NCI-H1092 treated with DMSO at 0.1 percent for 48 hours (cell line): ENCODE measurements at places on chromosomes 7 and 10.
A peak's percentile ranks its signal among the peaks of the same experiment; 100 is the strongest.

DNA sequence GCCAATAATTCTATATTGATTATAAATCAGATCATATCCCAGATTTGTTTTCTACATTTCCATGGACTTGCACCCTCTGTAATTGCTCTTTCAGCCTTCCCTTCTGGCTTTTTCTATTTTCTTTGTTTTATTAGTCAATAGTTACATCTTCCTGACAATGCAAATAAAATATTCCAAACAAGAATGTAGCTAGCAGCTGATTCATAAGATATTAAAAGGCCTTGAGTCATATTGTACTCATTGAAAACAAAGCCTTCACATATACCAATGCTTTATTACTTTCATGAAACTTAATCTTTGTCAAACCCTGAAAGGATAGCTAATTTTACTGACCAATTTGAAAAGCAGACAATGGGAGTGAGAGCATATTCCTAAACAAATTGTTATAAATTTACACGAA, 10.7 kb upstream of the SFMBT2 start:
- no peak for DNase-seq

- DNase-seq: no peak
Measured at GRCh38 chr7:78039790-78040776, 241.5 kb downstream of the PHTF2 start.

DNA sequence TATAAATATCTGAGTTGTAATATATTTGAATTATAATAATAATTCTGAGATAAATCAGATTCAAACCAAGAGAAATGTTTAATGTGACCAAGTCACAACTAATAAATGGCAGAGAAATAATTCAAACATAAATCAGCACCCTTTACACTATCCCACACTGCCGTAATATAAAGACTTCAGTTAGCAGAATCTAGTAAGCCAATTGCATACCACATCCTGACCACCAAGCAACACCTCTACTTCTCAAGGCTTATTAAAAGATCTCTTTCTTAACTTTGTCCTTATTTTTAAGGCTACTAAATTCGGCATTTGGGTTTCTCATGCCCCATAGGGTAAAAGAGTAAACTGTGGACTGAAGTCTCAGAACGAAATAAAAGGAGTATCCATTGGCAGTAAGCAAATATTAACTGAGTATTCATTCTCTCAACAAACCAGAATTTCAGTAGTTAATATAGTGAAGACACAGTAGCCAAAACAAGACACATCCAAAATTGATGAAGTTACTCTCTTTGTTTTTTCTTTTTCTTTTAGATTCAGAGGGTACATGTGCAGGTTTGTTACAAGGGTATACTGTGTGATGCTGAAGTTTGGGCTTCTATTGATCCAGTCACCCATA, 14.8 kb downstream of the ACBD5 start:
- DNase-seq: no peak

DNA sequence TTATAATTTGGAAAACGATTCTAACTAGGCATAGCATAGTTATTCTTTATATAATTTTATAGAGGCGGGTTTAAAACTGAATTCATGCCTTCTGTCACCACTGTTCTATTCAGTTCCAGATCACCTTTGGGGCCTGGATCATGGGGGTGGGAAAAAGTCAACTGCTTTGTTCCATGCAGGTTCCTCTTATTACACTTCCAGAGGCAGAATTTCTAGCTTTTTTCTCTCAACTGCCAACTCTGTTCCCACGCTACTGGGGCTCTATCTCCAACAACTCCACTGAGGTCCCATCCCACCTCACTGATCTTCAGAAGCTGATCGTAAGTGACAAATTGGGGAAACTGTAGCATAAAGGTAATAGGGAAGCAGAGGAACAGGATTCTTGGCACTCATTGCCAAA, 283.6 kb upstream of the IMMP2L start:
- DNase-seq: no peak

DNA sequence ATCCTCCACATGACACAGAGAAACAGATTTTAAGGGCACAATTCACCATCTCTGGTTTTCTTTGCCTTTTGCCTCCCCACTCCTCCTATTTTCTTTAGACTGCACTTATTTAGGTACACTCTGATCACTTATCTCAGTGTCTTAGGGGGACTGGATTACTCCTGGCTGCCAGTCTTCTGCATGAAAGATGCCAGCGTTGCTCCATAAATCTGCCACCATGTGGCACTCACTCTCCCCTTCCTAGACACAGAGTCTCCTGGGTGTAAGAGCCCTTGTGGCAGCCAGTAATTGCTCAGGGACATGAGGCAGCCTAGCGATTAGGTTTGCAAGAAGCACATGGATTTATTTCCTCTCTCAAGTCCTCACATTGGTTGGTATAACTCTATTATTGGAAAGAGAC, 34.5 kb upstream of the RBM20 start:
- peak; percentile 25 for DNase-seq

- peak; percentile 44 for DNase-seq
Measured at GRCh38 chr7:155458111-155458877, at the start of gene EN2. Gene EN2, plus strand, starts transcription at chr7:155458129. Its CDS starts 249 bp downstream, at chr7:155458378.

- DNase-seq: no peak
Measured at GRCh38 chr10:88730864-88731263, 24.8 kb downstream of the LIPK start.

- DNase-seq: no peak
Measured at GRCh38 chr7:13801669-13802068, 187.8 kb downstream of the ETV1 start.

DNA sequence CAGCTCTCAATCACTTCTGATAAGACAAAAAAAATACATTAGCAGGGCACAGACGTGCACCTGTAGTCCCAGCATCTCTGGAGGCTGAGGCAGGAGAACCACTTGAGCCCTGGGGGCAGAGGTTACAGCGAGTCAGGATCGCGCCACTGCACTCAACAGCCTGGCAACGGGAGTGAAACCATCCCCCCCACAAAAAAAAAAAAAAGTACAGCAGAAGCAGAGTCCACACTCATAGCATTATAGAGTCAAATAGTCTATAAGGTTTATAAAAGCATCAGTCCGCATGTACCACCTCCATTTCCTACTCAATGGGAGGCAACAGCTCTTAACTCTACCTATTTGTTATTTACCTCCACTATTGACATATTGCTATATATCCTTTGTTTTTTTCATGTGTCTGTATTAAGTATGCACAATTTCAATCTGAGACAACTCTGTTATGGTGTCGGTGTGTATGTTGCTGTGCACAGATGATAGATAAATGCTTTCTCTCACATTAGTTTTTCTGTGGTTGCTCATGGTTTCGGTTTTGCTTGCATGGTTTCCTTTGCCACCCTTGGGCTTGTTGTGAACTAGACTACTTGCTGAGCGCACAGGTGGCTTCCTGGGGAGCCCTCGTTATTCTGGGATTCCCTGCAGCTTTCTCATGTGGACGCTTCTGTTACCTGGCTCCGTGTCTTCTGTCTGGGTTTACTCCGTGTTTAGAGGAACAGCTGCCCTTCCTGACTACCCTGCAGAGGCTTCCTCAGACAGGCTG, 40.4 kb downstream of the PROSER2 start:
- no peak for DNase-seq

GRCh38 chr10:18352175-18352574, 212.0 kb downstream of the CACNB2 start:
- no peak for DNase-seq

DNA sequence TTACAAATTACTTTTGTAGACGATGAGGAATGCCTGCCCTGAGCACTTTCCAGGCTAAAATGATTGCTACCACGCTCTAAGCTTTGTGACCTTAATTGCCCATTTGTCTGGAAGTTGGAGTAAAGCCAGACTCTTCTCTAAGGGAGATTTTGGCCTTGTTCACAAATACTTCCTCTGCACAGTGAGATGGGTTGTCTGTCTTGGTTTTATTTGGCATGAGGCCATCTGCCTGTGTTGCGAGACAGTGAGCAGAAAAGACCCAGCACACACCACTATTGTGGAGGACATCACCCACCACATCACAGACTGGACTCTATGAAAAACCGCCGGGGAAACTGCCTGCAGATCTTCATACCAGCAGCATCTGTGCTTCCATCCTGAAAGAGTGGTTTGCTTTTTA, 138.4 kb downstream of the BICC1 start:
- DNase-seq: peak; percentile 40

DNA sequence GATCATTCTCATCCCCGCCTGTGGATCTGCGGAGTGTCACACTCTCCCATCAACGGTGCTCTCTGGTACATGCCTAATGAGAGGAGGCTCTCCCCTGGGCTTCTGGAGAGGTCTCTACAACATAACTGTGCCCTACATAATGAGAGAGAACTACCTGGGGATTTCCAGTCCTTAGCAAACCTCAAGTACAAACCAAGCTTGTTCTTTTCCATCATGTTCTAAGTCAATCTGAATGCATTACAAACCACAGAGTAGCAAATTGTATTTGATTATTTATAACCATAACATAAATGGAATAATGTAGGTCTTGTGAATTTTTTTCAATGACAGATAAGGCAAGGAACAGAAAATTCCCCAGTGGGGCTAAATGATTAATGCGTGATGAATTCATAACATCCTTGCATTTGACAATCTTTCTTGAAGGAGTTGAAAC, 412.4 kb upstream of the NRP1 start:
- DNase-seq: no peak

DNA sequence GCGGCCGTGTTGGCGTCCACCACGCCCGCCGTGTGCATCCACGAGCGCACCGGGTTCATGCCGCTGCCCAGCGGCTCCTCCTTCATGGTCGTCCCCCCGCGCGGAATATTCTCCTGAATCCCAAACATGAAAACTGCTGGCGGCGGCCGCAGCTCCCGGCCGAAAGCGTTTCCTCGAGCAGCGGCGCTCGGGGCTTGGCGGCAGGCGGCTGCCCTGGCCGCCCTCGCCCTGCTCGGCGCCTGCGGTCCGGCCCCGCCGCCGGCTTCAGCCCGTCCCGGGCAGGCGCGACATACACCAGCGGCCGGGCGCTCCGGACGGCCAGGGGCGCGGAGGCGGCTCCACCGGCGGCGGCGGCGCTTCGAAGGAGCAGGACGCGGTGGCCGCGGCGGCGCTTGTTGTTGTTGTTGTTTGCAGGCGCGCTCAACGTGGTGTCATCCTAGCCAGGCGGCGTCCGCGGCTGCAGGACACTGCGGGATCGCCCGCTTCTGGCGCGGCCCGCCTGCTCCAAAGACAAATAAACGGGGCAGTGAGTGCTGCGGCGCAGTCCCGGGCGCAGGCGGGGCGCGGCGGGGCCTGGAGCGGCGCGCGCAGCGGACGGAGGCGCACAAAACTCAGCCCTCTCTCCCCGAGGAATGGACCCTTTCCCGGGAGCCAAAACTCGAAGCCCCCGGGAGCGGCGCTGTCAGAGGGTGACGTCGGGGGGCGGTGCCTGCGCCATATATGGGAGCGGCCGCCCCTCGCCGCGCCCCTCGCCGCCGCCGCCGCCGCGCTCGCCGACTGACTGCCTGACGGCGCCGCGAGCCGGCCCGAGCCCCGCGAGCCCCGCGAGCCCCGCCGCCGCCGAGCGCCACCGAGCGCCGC, at the start of gene EBF3:
Gene EBF3 (minus strand): TSS at position 634 of the 861 bp plus-strand sequence. CDS start 506 bp downstream, at position 128.
- peak; percentile 71 for DNase-seq

DNA sequence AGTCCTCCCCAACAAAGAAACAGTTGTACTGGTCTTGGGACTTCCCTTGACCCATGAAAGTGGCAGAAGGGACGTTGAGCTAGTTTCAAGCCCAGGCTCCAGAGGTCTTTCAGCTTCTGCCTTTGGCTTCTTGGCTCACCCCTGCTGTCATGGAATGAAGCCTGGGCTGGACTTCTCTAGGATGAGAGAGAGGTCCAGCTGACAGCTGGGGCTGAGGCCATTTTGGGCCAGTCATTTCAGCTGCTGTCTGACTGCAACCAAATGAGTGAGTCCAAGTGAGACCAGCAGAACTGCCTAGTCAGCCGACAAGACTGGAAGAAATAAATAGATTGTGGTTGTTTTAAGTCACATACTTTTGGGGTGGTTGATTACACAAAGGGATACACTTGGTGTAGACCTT, 76.6 kb downstream of the TMEM178B start:
- DNase-seq: no peak

DNA sequence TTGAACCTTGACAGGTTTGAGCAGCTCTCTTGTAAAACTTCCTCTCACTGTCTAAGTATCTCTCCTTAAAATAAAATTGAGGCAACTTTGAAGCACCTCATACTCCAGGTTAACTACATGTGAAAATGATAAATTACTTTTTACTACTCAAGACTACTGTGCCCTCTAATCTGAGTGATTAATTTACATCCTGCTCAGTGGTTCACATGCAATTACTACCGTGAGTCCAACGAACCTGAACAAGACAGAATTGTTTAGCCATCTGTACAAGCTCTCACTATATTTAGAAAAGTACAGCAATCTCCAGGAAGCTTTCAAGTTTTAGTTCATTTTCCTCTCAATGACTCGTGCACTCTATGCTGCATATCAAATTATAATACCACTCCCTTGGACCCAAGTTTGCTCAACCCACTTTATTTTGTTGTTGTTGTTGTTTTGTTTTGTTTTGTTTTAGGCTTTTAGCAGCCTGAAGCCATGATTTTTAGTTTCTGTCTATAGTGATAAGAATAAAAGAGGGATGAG, 21.2 kb downstream of the PDE1C start:
- no peak for DNase-seq

DNA sequence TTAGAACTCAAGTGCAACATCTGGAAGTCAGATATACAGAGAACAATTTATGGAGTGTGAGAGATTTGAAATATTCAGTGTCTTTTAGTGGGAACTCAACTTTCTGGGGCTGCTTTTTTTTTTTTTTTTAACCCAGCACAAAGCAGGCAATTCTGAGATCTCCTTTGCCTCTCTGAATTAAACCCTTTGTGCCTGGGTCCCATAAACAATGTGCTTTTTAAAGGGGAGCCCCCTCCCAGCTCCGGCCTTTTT, 146.8 kb downstream of the CELF2 start:
- no peak for DNase-seq

- DNase-seq: no peak
Measured at GRCh38 chr7:20343205-20343604, 12.5 kb downstream of the ITGB8 start.

DNA sequence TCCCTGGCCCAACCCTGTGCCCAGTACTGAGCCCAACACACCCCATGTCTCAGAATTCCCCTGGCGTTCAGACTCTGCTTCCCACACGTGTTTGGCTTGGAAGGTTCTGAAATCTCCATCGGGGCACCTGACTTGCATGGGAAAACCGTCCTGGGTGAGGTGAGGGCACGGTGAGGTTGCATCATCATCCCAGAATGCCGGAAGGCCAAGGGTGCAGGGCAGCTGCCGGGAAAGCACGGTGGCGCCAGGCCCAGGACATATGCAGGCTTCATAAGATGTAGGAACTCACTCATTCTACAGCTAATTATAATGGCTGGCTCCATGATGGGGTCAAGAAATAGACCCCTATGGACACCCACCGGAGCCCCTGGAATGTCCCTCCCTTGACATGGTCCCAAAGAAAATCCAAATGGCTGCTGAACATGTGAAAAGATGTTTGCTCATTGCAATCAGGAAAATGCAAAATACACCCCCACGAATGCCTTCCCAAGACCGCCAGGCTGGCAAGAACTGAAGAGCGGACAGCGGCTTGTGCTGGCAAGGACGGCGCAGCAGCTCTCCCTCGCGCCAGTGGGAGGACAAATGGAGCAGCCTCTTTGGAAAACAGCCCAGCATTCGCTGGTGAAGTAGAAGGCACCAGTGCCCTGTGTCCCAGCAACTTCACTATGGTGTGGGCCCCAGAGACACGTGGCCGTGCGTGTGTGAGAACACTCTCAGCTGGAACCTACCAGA, 2.3 kb downstream of the KNDC1 start:
- no peak for DNase-seq
